ENCODE measurements at places on chromosomes 3 and 15. TPM values are rescaled to one million over a fixed set of nuclear protein-coding genes. Genes with fewer than 3 reads are reported as not detected.

GRCh38 chr3:16295298-16295890 lies 30.4 kb downstream of the OXNAD1 start:
- no peak overlapping the region for H3K27ac ChIP-seq
- no peaks in the 10 kb centered on the region for H3K27me3 ChIP-seq
- H3K4me3 ChIP-seq: no peak overlapping the region
- no peaks in the 10 kb centered on the region for H3K4me1 ChIP-seq

DNA sequence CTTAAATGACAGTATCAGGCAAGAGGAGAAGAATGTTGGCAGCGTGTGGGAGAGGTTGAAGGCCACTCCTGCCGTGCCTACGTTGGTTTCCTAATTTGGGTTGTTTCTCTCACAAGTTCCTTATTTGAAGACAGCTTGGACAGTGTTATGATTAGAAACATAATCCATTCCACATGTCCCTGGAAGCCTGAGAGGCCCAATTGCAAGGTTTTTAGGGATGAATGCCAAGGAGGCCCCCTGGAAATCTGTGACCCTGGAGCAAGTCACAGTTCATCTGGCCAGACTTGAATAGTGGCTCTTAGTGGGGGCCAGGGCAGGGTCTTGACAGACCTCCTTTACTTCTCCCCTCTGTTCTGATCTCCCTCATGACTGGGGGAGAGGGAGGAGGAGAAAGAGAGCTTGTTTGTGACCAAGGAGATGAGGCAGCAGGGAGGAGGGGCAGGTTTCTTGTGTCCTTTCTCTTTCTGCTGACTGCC lies 584.4 kb upstream of the TBL1XR1 start:
- peaks cover 29% of the 10 kb centered on the region for H3K4me1 ChIP-seq
- H3K27ac ChIP-seq: peak overlapping the region; percentile 48
- no peaks in the 10 kb centered on the region for H3K27me3 ChIP-seq
- DNase-seq: no peak

DNA sequence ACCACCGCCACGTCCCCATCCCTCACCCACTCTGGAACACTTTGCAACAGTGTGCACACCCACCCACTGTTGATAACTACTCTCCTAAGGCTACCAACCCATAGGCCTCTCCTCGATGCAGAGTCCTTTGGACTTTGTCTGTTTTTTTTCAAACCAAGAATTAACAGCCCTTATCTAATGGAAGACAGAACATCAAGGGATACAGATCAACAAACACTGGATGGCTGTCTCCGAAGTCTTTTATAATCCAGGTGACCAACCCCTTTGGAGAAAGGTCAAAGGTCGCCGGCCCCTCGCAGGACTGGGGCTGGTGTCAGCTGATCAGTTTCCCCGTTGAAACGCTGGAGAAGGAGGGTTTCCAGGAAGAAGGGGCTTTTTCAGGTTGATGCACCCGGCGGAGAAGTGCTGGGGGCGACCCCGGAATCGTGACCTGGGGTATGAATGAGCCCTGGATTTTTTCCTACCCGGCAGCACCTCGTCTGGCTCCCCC lies 532 bp downstream of the B4GALT4 start:
- H3K36me3 ChIP-seq: peaks cover 8% of the 10 kb centered on the region
- no peaks in the 10 kb centered on the region for H3K27me3 ChIP-seq
- peak overlapping the region; percentile 88 for H3K27ac ChIP-seq
- H3K4me3 ChIP-seq: peak overlapping the region; percentile 93
- H3K4me1 ChIP-seq: peaks cover 9% of the 10 kb centered on the region

DNA sequence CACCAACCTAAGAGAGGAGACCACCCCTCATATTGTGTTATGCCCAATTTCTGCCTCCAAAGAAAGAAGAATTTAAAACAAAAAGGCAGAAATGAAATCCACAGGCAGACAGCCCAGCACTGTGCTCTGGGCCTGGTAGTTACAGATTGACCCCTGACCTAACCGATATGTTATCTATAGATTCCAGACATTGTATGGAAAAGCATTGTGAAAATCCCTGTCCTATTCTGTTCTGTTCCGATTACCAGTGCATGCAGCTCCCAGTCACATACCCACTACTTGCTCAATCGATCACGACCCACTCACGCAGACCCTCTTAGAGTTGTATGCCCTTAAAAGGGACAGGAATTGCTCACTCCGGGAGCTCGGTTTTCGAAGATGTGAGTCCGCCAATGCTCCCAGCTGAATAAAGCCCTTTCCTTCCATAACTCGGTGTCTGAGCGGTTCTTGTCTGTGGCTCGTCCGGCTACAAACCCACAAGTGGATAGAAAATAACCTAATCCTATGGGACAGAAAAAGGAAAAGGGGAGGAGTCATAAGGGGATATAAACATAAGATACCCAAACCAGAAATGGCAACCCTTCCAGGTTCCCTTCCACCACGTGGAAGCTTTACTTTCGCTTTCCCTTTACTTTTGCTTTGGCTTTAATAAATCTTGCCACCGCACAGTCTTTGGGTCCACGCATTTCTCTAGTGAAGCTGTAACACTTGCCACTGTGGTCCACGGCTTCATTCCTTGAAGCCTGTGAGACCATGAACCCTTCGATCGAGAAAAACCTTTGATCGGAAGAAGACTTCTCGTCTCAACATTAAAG lies 1.7 kb upstream of the CFAP91 start:
- DNase-seq: no peak
- peaks cover 7% of the 10 kb centered on the region for H3K4me1 ChIP-seq
- no peak overlapping the region for H3K4me3 ChIP-seq

GRCh38 chr15:101434032-101434920 lies 55.2 kb downstream of the PCSK6 start:
- no peaks in the 10 kb centered on the region for H3K36me3 ChIP-seq
- no peak overlapping the region for H3K4me3 ChIP-seq
- H3K27ac ChIP-seq: no peak overlapping the region
- peaks cover 9% of the 10 kb centered on the region for H3K27me3 ChIP-seq

DNA sequence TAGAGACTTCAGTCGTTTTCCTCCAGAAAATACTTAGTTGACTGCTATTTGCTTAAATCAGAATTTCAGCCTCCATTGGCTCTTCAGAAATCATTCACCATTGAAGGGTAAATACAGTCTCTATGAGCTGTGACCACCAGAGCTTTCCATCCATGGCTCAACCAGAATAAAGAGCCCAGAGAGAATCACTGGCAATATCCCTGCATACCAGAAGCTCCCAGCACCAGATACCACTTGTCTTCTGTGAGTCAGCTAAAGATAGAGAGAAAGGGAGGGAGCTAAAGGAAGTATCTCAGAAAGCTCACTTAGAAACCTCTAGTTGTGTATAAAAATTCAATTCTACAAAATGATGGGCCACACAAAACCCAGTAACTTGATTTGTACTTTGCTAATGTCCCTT lies 115.2 kb upstream of the TMCO5A start:
- no peak overlapping the region for H3K27ac ChIP-seq
- H3K4me3 ChIP-seq: no peak overlapping the region
- DNase-seq: no peak
- no peaks in the 10 kb centered on the region for H3K27me3 ChIP-seq
- no peaks in the 10 kb centered on the region for H3K36me3 ChIP-seq
- H3K4me1 ChIP-seq: no peaks in the 10 kb centered on the region

DNA sequence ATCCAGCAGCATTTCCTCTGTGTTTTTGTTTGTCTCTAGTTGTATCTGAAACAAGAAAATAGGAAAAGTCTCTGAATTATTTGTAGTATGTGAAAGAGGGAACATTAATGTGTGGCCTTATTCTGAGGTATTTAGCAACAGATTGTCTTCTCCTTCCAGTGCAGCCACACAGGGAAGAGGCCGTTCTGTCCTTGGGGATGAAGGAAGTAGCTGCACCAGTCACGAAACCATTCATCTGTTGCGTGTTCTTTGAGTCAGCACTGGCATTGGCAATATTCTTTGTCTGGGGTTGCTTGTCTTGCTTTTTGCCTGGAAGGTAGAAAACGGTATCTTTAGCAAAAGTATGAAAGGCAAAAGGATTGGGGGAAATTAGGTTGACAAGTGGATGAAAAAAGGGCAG lies 91.6 kb downstream of the CDIN1 start:
- no peaks in the 10 kb centered on the region for H3K27me3 ChIP-seq
- peaks cover 15% of the 10 kb centered on the region for H3K4me1 ChIP-seq
- peak overlapping the region; percentile 25 for H3K27ac ChIP-seq
- DNase-seq: no peak
- H3K36me3 ChIP-seq: peaks cover 4% of the 10 kb centered on the region

DNA sequence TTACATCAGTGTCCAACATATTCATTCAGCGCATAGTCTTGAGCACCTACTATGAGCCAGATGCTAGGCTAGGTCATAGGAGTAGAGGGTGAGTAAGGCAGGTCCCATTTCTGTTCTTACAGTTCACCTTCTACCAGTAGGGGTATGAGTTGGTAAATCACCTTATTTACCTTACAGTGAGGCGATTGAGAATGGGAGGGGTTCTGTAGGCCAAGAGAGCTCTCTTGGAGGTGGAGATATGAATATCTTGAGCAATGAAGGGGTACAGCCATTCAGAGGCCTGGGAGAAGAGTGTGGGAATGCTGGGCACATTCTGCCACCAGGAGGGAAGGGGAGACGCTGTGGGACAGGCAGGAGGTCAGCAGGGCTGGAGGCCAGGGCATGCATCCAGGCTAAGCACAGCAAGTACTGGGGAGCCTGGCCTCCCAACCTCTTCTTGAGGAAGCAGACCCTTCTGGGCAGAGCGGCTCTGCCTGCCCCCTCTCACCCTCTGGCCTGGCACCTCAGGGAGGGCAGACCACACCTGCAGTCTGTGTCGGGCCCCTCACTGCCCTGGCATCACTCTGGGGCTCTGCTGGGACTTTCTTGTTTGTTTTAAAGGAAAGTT lies 123.4 kb downstream of the EEFSEC start:
- H3K4me3 ChIP-seq: no peak overlapping the region
- peaks cover 44% of the 10 kb centered on the region for H3K4me1 ChIP-seq
- no peaks in the 10 kb centered on the region for H3K27me3 ChIP-seq
- no peak overlapping the region for H3K27ac ChIP-seq
- DNase-seq: peak; percentile 50
- H3K36me3 ChIP-seq: no peaks in the 10 kb centered on the region

GRCh38 chr3:105891101-105891500 lies 22.3 kb upstream of the CBLB start:
- H3K36me3 ChIP-seq: no peaks in the 10 kb centered on the region
- H3K4me3 ChIP-seq: no peak overlapping the region
- no peak overlapping the region for H3K27ac ChIP-seq
- no peaks in the 10 kb centered on the region for H3K4me1 ChIP-seq

GRCh38 chr3:168517249-168518071 lies 421.7 kb upstream of the GOLIM4 start:
- no peaks in the 10 kb centered on the region for H3K27me3 ChIP-seq
- DNase-seq: no peak
- H3K4me3 ChIP-seq: peak overlapping the region; percentile 55
- H3K36me3 ChIP-seq: peaks cover 5% of the 10 kb centered on the region

GRCh38 chr3:156617781-156618180 lies 56.6 kb upstream of the TIPARP start:
- H3K4me1 ChIP-seq: peaks cover 9% of the 10 kb centered on the region
- no peaks in the 10 kb centered on the region for H3K36me3 ChIP-seq
- H3K27ac ChIP-seq: no peak overlapping the region

GRCh38 chr15:37081983-37082382 lies 18.4 kb downstream of the MEIS2 start:
- no peaks in the 10 kb centered on the region for H3K27me3 ChIP-seq
- peak overlapping the region; percentile 42 for H3K27ac ChIP-seq
- peaks cover 71% of the 10 kb centered on the region for H3K4me1 ChIP-seq
- no peak for DNase-seq
- H3K4me3 ChIP-seq: peak overlapping the region; percentile 70

DNA sequence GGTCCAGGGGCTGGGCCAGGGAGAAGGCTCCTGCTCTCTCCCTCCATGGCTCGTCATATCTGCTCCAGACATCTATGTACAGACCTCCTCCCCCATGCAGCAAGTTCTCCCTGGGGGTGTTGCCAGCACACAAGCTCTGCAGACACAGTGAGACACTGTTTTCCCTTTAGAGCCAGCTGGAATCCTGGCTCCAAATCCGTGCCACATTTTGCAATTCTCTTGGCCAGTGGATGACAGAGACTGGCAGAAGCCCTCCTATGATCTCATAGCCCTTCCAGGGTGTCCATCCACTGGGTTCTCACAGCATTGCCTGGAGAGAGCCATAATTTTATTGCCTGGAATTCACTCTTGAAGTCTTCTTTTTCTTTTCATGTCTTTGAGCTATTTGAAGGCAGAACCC lies 203.9 kb downstream of the TLE3 start:
- H3K36me3 ChIP-seq: no peaks in the 10 kb centered on the region
- H3K4me1 ChIP-seq: peaks cover 9% of the 10 kb centered on the region
- no peak overlapping the region for H3K4me3 ChIP-seq
- H3K27me3 ChIP-seq: peaks cover 42% of the 10 kb centered on the region
- no peak for DNase-seq
- no peak overlapping the region for H3K27ac ChIP-seq

GRCh38 chr15:62453981-62454380 lies 288.9 kb upstream of the C2CD4B start:
- no peak for DNase-seq
- H3K4me3 ChIP-seq: no peak overlapping the region
- peaks cover 51% of the 10 kb centered on the region for H3K4me1 ChIP-seq
- peaks cover 3% of the 10 kb centered on the region for H3K36me3 ChIP-seq
- no peak overlapping the region for H3K27ac ChIP-seq

GRCh38 chr3:132822266-132822665 lies 100.1 kb upstream of the NPHP3 start:
- no peak overlapping the region for H3K27ac ChIP-seq
- peaks cover 15% of the 10 kb centered on the region for H3K27me3 ChIP-seq
- H3K4me1 ChIP-seq: no peaks in the 10 kb centered on the region
- no peaks in the 10 kb centered on the region for H3K36me3 ChIP-seq
- DNase-seq: no peak

DNA sequence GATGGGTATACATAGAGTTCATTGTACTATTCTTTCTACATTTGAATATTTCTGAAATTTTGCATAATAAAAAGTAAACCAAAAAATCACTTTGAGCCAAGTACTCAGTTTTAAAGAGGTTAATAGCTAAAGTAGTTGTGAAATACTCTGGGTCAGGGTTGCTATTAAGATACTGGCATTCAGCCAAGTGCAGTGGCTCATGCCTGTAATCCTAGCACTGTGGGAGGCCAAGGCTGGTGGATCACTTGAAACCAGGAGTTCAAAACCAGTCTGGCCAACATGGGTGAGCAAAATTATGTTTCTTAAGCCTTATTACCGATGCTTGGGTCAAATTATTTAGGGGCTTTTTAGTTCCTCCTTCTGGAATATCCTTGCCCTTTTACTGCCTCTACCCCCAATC lies 122.0 kb upstream of the MELTF start:
- no peak for DNase-seq
- H3K27ac ChIP-seq: no peak overlapping the region
- peaks cover 17% of the 10 kb centered on the region for H3K4me1 ChIP-seq
- peaks cover 35% of the 10 kb centered on the region for H3K36me3 ChIP-seq

ZNF660 gene
- 19.2 TPM for total RNA-seq

CCDC54 gene
- total RNA-seq: not detected

DISP2 gene
- 1.5 TPM for total RNA-seq

NR1I2 gene
- 1.4 TPM for total RNA-seq

SLC28A1 gene
- 0.31 TPM for total RNA-seq

PLXNB1 gene
- 367 TPM for total RNA-seq

CSTA gene
- total RNA-seq: 99.3 TPM

ITIH1 gene
- 8.0 TPM for total RNA-seq

MUC13 gene
- 38.3 TPM for total RNA-seq

TP63 gene
- total RNA-seq: 16.1 TPM

RBP2 gene
- 25.3 TPM for total RNA-seq

MNS1 gene
- 9.0 TPM for total RNA-seq
